ENCODE measurements at places on chromosomes 7 and 10. TPM values are rescaled to one million over a fixed set of nuclear protein-coding genes. Genes with fewer than 3 reads are reported as not detected.

Gene GIMAP5
- 41.1 TPM for total RNA-seq

Gene SPDYE2
- not detected for total RNA-seq

Gene NPTX2
- total RNA-seq = 4.1 TPM

Gene CDC14C
- not detected for total RNA-seq

DNA sequence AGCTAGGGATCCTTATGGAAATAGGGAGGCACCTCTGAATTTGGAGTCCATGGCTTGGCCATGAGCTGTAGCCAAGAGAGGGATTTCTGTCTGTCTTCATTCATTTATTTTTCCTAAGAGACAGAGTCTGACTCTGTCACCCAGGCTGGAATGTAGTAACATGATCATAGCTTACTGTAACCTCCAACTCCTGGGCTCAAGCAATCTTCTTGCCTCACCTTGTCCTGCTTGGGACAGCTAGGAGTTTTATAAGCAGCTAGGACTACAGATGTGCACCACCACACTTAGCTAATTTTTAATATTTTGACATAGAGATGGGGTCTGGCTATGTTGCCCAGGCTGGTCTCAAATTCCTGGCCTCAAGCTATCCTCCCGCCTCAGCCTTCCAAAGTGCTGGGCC is 8.5 kb upstream of the HABP2 start:
- DNase-seq = no peak

DNA sequence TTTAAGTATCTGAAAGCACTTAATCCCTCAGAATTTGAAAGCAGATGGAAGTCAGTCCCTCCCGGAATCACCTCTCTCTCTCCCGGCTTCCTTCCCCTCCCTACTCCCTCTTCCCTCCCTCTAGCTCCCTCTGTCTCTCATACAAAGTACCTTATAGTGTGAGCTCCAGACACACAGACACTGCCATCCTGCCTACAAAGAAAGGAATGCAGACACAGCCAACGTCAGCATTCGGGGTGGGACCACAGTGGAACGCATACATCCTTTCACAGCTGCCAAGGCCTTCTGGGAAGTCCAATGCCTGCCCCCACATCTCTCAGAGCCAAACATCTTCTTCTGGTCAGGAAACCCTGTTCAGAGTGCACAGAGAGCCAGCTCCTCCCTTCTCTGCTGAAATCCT is 9.3 kb downstream of the NOD1 start:
- peak; percentile 87 for DNase-seq

DNA sequence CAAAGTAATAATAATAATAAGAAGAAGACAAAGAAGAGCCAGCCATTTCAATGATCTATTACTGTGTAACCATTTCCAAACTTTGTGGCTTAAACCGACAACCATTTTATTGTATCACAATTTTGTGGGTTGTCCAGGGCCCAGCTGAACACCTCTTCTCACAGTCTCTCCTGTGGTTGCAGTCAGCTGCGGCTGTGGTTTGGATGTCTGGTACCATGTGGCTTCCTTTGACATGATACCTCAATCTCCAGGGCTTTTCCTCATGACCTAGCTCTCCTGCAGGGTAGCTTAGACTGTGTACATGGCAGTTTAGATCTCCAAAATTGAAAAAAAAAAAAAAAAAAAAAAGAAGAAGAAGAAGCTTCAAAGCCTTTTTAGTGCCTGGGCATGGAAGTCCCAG is 72.6 kb upstream of the NFKB2 start:
- DNase-seq = no peak

GRCh38 chr10:29266641-29267040 is 22.2 kb upstream of the LYZL1 start:
- DNase-seq = no peak

DNA sequence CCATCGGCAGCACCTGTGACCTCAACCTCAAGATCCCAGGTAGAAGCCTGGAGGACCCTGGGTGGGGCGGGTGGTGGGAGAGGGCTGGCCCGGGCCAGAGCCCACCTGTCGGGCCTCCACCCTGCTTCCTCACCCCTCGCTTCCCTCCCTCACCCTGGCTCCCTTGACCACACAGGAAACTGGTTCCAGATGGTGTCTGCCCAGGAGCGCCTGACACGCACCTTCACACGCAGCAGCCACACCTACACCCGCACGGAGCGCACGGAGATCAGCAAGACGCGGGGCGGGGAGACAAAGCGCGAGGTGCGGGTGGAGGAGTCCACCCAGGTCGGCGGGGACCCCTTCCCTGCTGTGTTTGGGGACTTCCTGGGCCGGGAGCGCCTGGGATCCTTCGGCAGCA is 8.9 kb upstream of the ATP6V1F start:
- no peak for DNase-seq

DNA sequence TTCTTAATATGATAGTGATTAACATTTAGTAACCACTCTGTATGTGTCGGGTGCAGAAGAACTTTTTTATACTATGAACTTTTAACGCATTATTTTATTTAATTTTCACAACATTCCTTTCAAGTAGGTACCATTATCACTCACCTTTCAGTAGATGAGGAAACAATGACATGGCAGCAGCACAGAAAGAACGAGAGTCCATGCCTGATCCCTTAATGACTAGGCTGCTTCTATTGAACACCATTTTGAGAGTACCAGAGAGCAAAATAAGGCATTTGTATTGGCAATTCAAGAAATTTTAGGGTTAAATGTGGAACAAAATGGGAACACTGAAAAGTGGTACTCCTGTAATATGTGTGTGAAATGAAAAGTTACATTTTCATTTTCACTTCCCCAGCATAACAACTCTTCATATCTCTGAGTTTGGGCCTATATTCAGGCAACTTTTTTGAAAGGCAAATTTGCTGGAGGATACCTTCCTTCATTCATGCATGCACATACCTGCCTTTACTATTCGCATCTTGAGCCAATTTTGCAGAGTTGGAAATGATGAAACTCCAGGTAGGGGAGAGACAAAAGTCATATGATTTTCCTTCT is 12.8 kb downstream of the LRRN3 start:
- no peak for DNase-seq

DNA sequence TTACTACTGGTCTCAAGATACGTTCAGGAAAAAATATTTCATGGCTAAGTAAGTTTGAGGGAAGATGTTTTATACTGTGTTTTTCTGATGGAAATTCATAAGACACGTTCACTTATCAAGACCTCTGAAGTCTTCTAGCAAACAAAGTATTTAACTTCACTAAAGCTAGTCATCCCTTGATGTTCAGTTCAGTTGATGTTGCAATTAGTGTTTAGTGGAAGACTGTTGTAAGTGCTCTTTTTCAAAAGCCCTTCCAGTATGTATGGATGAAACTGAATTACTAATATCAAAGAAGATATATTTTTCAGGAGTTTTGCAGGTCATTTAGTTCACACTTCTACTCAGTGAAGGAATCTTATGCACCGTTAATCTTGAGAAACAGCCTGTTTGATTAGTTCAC is 25.1 kb downstream of the CUL1 start:
- DNase-seq = no peak

DNA sequence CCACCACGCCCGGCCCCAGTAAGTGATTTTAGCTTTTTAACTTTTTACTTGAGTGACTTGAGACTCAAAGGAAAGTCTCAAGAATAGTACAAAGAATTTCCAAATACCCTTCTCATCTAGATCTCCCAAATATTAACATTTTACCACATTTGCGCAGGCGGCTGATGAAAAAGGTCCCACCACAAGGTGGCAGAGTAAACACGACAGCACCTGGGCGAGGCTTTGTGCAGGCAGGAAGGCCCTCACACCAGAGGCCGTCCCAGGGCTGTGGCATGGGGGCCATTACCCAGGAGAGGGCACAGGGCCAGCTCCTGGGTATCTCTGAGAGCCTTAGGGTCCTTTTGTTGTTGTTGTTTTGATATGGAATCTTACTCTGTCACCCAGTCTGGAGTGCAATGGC is 50.0 kb upstream of the WIPI2 start:
- DNase-seq = peak; percentile 22

DNA sequence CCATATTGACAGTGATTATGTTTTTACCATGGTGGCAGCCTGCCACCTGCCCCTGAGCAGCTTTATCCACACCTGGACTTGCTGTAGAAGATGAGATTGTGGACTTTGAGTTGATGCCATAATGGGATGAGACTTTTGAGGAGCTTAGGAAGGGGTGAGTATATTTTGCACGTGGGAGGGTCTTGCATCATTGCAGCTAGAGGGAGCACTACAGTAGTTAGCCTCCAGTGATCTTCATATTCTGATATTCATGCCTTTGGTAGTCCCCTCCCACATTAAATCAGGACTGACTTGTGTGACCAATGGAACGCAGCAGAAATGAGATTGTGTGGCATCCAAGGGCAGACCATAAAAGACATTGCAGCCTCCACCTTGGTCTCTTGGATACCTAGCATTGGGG is 18.2 kb upstream of the COL13A1 start:
- no peak for DNase-seq

DNA sequence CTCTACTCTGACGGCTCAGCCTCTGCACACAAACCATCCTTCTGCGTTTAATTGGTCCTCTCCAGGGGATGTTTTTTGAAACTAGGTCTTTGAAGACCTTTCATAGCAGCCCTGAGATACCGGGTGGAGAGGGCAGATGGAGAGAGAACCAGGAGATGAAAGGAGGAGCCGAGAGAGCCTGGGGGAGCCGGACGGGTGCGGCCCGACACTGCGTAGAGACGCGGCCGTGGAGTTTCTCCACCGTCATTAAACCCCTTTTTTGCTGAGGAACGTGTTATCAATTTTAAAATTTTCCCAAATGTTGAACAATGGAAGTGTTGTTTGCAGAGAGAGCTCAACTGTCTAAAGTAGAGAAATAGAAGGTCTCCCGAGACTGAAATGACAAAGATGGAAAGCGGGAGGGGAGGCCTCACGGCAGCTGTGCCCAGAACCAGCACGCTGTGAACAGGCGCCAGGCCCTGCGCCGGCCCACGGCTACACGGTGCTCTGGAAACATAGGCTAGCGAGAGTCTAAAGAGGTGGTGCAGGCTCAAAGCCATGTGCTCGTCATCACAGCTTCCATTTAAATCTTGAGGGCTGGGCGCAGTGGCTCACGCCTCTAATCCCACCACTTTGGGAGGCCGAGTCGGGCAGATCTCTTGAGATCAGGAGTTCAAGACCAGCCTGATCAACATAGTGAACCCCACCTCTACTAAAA is 307.0 kb downstream of the PTPRN2 start:
- DNase-seq = no peak

- DNase-seq = no peak
Observed at GRCh38 chr10:111390813-111391563, 314.2 kb downstream of the ADRA2A start.
